ENCODE measurements at places on chromosomes 13 and 19.

- no peak for DNase-seq
These were observed 6.7 kb upstream of the DIAPH3 start for GRCh38 chr13:60170414-60170813.

- no peak for DNase-seq
These were observed 108.5 kb downstream of the RGCC start for GRCh38 chr13:41565846-41566245.

- no peak for DNase-seq
These were observed 3.2 kb upstream of the PROZ start for GRCh38 chr13:113155201-113155600.

GRCh38 chr13:33193428-33193974 lies 92.1 kb downstream of the STARD13 start:
- DNase-seq = no peak

DNA sequence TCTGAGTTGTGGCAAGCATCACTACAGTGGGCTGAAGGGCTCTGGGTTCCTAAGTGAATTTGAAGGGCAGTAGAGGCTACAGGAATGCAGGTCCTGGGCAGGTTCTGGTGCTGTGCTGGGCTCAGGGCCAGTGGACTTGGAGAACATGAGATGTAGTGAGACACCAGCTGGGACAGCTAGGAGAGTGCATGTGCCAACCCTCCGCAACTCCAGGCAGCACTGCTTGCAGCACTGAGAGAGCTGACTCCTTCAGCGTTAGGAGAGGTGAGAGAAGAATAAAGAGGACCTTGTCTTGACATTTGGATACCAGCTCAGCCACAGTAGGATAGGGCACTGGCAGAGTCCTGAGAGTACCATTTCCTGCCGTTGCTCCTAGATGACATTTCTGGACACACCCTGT lies 739.9 kb upstream of the PRR20A start:
- DNase-seq = no peak

DNA sequence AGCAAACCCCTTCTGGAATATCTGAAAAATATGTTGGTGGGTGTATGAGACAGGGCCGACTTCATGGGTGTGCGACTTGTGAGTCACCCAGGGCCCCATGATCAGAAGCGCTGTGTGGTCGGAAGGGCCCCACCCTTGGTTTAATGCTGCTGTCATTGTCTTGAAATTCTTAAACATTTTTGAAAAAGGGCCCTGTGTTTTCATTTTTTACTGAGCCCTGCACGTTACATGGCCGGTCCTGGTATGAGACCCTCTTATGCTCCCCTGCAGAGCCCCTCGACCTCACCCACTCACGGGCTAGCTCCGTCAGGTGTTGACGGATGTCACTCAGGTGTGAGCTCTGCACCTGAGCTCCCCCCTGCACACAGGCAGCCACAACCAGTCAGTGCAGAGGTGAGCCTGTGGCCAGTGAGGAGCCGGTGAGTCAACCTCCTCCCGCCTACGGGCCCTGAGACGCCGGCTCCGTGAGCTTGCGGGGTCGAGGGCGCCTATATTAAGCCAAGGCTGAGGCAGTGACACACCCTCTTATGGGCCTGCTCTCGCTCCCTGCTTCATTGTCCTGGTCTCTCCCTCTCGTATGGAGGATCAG lies 27.7 kb downstream of the GADD45B start:
- DNase-seq = peak; percentile 56
